RCC 7860 (cell line): ENCODE measurements at places on chromosomes 16 and 17.

GRCh38 chr16:79286646-79287423, 313.7 kb downstream of the MAF start:
- DNase-seq: no peak

GRCh38 chr17:78307887-78308638, 51.8 kb downstream of the SOCS3 start:
- no peak for DNase-seq

DNA sequence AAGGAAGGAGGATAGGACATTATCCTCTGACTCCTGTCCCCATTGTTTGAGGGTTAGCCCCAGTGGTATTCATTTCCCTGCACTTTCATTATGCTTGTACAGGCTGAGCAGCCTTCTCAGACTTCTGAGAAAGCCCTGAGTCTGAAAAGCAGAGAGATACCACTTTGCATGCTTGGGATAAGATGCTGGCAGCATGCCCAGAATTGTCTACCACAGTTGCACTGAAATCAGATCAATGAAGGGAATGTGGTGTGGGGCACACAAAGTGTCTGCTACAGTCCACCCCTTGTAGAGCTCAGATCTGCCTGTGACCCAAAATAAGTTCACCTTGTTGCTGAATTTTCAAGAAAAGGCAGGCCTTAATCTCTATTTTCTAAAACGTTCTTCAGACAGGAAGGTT, 160.6 kb downstream of the CCT6B start:
- DNase-seq: no peak

GRCh38 chr16:50675686-50676610, 5.2 kb downstream of the SNX20 start:
- DNase-seq: no peak

- DNase-seq: no peak
These were observed at the start of gene COL1A1 for GRCh38 chr17:50201276-50201854. Gene COL1A1 (minus strand): TSS chr17:50201631. CDS start chr17:50201513, 118 bp downstream.

DNA sequence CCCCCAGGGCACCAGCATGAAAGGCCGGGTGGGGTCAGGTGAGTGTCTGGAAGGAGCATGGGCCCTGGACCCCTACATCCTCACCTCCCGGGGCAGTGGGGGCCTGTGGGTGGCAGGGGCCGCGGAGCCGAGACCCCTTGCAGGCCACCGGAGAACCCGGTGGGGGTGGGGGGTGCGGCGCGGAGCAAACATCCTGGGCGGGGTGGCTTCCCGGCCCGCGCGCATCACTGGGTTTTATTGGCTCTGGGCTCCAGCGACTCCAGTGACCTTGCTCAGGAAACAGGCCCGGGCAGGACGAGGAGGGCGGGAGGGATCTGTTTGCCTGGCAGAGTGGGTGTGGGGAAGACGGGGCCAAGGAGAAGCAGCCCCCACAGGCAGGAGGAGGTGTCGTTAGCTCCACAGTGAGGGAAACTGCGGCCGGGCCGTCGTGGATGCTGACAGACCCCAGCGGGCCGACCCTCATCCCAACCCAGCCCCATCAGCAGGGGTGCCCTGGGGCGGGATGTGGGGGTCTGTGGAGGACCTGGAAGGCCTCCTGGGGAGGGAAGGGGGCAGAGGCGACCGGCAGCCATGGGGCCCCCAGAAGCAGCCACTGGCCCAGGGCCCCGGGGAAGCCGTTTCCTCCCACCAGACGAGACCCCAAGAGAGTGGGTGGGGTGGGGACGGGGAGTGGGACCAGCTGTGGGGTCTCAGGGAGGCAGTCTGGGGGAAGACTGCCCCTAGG, 10.6 kb downstream of the SSTR5 start:
- DNase-seq: no peak

DNA sequence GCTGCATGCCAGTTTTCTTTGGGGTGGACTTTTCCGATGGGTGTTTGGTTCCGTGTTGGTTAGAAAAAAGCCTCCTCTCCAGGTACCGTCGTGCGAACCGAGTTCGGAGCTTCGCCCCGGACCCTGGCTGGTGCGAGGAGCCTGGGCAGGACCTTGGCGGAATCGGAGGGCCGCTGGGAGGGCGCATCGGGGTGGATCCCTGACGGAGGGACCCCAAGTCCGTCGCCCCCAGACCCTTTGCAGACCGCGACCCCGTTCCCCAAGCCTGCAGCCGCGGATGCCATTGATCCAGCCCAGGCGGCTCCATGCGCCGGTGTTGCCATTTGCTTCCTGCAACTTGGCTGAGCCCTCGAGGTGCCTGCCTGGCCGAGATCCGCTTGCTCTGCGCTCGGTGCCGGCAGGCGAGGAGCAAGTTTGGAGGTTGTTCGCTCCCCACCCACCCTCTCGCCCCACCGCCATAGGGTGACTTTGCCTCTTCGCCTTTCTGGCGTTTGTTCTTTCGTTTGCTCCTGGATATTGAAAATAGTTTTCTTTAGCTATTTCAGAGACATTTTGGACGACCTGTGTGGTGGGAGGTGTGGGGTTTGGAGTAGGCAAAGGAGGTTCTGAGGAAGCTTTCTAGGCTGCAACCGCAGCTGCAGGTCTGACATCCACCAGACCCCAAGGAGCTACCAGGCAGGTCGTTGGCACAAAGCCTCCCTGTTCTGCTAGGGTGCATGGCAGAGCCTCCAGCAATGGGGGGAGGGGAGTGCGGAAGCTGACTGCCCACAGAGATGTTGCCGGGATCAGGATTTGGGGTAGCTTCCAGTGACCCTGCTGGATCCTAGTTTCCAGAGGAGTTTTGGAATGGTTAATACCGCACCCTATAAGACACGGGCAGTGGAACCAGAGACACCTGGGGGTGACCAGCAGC, 58.2 kb downstream of the RAP1GAP2 start:
- DNase-seq: no peak

GRCh38 chr16:64974381-64974780, 147.5 kb downstream of the CDH11 start:
- no peak for DNase-seq

DNA sequence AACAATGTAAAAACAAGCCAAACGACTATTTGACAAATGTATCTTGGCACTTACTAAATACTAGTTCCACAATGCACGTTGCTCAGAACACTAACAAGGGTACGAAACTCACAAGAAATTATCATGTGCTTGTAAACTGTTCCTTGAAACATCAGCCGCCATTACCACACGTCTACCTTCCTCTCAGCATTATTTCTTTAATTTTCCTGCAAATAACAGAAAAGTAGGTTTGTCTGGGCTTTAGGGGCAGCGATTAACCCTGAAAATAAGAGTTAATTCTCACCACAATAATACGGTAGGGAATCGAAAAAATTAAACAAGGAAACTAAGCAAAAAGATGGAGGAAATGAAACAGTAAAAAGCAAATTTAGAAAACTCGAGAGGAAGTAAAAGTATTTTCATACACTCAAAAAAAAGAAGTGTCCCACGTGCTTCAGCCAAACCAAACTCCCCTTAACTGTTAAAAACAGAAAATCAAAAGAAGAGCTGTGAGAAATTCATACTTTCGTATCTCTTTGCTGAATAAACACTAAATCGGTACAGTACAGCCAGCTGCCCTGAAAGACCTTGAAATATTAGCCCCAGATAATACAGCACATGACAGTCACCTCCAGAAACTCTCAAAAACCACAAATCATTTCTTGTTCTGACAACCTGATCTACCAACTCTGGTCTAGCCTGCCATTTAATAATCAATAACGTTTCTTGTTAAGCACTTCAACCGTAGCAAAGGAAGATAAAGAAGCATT, 1.2 kb downstream of the ARHGAP17 start:
- no peak for DNase-seq

DNA sequence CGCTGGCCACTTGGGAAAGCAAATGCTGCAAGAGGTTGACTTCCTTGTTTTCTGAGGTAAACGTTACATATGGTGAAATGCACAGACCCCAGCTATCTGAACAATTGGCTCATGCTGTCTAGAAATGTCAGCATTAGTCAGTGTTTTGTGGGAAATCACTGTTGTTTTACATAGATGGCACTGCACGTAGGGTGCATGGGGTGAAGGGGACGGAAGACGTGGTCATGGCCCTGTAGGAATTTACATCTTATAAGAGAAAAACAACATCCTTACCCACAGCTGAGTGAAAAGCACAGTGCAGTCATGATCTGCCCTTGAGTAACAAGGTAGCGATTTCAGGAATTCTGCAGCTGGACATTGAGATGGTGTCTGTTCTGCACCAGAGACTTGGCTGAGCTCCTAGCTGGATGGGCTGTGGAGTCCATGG, 15.2 kb downstream of the RPTOR start:
- DNase-seq: peak; percentile 15

DNA sequence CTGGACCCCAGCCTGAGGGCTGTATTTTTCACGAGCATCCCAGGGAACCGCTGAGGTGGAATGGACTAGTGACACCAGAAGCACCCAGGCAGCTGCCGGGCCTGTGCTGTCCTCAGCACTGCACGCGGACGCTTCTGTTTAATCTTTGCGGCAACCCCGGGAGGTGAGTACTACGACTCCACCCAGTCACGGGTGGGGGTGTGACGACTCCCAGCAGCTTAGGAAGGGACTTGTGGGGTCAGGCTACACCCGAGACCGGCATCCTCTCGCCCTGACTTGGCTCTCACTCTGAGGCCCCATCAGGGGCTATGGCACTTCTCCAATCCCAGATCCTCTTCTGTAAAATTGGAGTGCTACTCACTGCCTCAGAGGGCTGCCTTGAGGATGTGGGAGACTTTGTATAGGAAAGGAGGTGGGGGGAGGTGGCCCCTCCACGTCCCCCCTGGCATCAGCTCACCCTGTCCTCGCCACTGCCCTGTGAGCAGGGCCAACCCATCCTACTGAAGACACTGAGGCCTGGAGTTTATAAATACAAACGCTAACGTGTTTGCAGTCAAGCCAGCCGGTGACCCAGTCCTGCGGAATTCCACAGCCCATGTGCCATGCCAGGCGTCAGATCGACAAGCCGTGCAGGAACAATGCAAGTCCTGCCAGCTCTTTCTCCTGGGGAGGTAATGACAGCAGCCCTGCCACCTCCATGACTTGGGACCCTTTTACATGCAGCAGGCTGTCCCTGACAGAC, 44.4 kb downstream of the PPL start:
- no peak for DNase-seq

- DNase-seq: no peak
These were observed 297.1 kb downstream of the IRF8 start for GRCh38 chr16:86195863-86196630.

DNA sequence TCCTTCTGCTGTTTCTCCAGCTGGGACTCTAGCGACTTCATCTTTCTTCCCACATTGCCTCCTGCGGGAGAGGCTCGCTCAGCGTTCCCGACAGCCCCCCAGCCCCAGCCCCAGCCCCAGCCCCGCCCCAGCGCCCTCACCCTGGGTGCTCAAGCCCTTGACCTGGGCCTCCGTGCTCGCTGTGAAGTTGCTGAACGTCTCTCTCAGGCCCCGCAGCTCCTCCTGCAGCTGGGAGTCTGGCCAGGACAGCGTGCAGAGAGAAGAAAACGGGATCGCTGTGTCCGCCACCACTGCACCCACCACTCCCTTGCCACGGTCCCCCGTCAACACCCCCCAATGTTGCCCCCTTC, 2.4 kb downstream of the ASGR1 start:
- no peak for DNase-seq

GRCh38 chr17:80169107-80169506, 723 bp upstream of the CARD14 start:
- no peak for DNase-seq

- DNase-seq: no peak
These were observed 2.2 kb upstream of the TOX3 start for GRCh38 chr16:52549011-52549692.

DNA sequence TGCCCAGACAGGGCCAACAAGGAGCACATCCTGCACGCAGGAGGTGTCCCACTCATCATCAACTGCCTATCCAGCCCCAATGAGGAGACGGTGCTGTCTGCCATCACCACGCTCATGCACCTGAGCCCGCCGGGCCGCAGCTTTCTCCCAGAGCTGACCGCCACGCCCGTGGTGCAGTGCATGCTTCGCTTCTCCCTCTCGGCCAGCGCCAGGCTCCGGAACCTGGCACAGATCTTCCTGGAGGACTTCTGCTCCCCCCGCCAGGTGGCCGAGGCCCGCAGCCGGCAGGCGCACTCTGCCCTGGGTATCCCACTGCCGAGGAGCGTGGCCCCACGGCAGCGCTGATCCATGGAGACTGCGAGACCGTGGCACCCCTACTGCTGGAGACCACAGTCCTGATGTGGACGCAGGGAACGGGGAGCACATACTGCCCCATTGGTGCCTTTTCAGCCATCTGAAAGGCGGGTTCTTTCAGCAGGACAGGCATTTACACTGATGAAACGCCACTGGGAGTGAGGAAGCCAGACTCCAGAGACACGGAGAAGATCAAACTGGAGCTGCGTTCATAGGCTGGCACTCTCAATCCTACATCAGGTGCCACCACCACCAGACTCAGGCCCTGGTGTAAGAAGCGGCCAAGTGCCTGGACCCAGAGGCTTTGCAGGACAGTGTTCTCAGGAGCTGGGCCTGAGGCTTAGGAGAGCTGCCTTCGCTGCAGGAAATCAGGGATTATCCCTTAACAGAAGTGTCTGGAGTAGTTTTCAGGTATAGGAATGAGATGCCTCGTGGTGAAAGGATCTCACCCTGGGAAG, 2.6 kb downstream of the NT5C start:
- DNase-seq: no peak

GRCh38 chr16:69105501-69106361, at the start of gene HAS3:
Gene HAS3 (plus strand): TSS chr16:69105653. CDS start chr16:69109396, 3,743 bp downstream.
- DNase-seq: peak; percentile 54
